ENCODE measurements at places on chromosomes 2 and 18. TPM values are rescaled to one million over a fixed set of nuclear protein-coding genes. Genes with fewer than 3 reads are reported as not detected.

Gene CAPN14
- 0.05 TPM for total RNA-seq

Gene EVA1A
- total RNA-seq: 8.2 TPM

Gene CRYGD
- not detected for total RNA-seq

Gene C2orf78
- not detected for total RNA-seq

Gene TFCP2L1
- 23.9 TPM for total RNA-seq

Gene ATOH8
- total RNA-seq: 16.5 TPM

Gene TDRD15
- total RNA-seq: not detected

Gene TANC1
- total RNA-seq: 8.7 TPM

Gene DRC1
- 0.42 TPM for total RNA-seq

Gene AMMECR1L
- total RNA-seq: 16.3 TPM

Gene SP140
- total RNA-seq: 0.16 TPM

Gene ANAPC1
- 25.3 TPM for total RNA-seq

Gene EDAR
- total RNA-seq: 0.09 TPM

Gene CRYGB
- total RNA-seq: not detected

Gene ATP6V1B1
- total RNA-seq: 3.6 TPM

Gene IL1F10
- not detected for total RNA-seq

Gene STPG4
- total RNA-seq: not detected

Gene KCNJ13
- total RNA-seq: not detected
